Esophagus muscularis mucosa (tissue), 4 donors: ENCODE measurements at places on chromosomes 11 and 22. TPM values are rescaled to one million over a fixed set of nuclear protein-coding genes. Genes with fewer than 3 reads are reported as not detected.

CPT1A gene
- 36.1 TPM for total RNA-seq

OVCH2 gene
- total RNA-seq = not detected

OR52H1 gene
- not detected for total RNA-seq

ZP1 gene
- total RNA-seq = not detected

KRTAP5-10 gene
- total RNA-seq = not detected

GRM5 gene
- not detected for total RNA-seq

DRD2 gene
- 0.13 TPM for total RNA-seq

CALCB gene
- total RNA-seq = not detected

CD3D gene
- total RNA-seq = not detected

GLYATL1 gene
- not detected for total RNA-seq

SYNGR1 gene
- total RNA-seq = 29.4 TPM

SMC1B gene
- total RNA-seq = not detected

AIFM3 gene
- total RNA-seq = 1.7 TPM

SLC16A8 gene
- 0.29 TPM for total RNA-seq

DSCAML1 gene
- 1.8 TPM for total RNA-seq

GRCh38 chr22:26898946-26899605, 241.7 kb downstream of the MIAT start:
- DNase-seq = no peak

DNA sequence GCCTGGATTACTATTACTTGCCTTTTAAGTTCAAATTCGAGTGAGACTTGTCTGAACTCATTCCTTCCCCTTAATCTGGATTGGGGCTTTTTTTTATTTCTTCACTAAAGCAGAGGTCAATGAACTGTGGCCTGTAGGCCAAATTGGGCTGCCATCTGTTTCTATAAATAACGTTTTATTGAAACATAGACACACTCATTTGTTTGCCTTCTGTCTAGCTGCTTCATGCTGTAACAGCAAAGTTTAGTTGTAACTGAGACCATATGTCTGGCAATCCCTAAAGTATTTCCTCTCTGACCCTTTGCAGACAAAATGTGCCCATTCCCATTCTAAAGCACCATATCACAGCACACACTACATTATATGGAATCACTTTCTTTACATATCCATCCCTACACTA, 207.9 kb upstream of the ISX start:
- no peak for DNase-seq

GRCh38 chr11:2576111-2576510, 123.7 kb downstream of the KCNQ1OT1 start:
- DNase-seq = no peak

GRCh38 chr11:81005595-81005994, 1564.8 kb upstream of the TENM4 start:
- no peak for DNase-seq

GRCh38 chr11:88139865-88140264, 35.4 kb downstream of the RAB38 start:
- no peak for DNase-seq

DNA sequence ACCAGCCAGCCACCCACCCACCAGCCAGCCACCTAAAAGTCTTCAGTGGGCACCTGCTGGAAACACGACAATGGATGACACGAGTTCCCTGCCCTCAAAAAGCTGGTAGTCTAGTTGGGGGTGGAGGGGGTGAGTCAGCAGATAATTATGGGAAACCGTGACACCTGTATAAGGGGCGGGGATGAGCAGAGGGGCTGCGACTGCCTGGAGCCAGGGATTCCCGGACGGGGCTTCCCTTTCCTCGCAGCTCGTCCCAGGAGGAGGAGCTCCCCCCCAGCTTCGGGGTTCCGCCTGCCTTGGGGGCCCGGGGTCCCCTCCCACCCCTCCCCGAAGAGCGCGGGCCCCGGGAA, 2.3 kb upstream of the RTN4RL2 start:
- no peak for DNase-seq

GRCh38 chr11:117827521-117828511, 3.3 kb upstream of the FXYD2 start:
- no peak for DNase-seq

GRCh38 chr11:44868455-44869421, 81.9 kb downstream of the TP53I11 start:
- no peak for DNase-seq

- no peak for DNase-seq
Observed at GRCh38 chr11:69654660-69655478, 13.9 kb downstream of the CCND1 start.

- no peak for DNase-seq
Observed at GRCh38 chr11:33842236-33842915, 49.5 kb downstream of the LMO2 start.

- DNase-seq = no peak
Observed at GRCh38 chr11:86919557-86920210, 35.5 kb downstream of the FZD4 start.

DNA sequence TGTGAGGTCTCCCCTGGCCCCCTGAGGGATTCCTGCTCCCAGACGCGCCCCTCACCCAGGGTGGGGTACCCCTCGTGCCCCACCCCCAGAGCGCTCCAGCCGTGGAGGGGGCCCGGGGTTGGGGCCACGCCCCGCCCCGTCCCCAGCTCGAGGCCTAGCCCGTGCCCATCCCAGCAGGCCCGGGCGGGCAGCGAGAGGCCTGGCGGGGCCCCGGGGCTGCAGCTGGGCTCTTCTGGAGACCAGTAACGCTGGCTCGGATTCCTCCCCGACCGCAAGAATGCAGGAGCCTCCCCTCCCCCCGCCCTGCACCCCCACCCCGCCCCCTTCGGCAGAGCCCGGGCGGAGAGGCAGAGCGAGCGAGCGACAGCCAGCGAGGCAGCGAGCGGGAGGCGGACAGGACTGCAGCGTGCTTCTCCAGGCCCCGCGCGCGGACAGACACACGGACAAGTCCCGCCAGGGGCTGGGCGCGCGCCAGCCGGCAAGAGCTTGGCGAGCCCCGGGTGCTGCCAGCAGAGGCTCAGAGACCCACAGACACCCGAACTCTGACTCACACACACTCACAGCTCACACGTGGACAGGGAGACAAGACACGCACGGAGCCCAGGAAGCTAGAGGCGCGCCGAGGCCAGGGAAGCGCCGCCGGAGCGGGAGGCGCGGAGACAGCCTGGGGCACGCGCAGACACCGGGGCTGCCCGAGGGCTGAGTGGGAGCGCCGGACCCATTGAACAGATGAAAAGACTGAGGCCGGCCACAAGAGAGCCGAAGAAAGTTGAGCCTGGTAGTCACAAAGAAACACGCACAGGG, 15.2 kb downstream of the BCL9L start:
- no peak for DNase-seq

GRCh38 chr11:119668676-119669075, 60.3 kb downstream of the NECTIN1 start:
- DNase-seq = no peak

- DNase-seq = peak; percentile 14
Observed at GRCh38 chr22:30947816-30948454, 20.6 kb downstream of the MORC2 start.

DNA sequence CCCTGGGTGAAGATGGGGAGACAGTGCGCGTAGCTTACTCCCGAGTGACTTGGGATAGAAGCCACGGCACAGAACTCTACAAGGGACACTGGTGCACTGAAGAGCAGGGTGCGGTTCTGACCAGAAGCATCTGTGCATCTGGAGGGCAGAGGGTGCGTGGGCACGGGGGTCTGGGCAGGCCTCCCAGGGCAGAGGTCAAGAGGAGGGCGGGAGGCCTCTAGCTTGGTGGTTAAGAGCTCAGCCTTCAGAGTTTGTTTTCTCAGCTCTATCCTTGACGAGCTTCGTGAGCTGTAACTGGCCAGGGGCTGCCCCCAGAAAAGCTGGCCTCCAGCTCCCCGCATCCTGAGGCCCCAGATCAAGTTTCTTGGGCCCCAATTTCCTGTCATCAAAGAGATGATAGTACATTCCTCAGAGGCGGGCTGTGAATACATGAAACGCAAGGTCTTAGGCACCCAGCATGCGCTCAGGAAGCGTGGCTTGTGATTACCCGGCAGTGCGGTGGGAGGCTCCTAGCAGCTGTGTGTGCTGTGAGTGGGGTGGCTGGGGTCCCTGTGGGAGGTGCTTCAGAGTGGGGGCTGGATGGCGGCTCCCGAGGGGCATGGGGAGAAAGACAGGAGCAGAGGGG, 6.0 kb upstream of the BID start:
- DNase-seq = no peak

GRCh38 chr11:30585892-30586250, 282 bp downstream of the MPPED2 start:
- no peak for DNase-seq

- DNase-seq = no peak
Observed at GRCh38 chr22:26054841-26055605, 114.2 kb upstream of the SEZ6L start.

GRCh38 chr11:67278939-67279588, 10.0 kb upstream of the ANKRD13D start:
- no peak for DNase-seq

DNA sequence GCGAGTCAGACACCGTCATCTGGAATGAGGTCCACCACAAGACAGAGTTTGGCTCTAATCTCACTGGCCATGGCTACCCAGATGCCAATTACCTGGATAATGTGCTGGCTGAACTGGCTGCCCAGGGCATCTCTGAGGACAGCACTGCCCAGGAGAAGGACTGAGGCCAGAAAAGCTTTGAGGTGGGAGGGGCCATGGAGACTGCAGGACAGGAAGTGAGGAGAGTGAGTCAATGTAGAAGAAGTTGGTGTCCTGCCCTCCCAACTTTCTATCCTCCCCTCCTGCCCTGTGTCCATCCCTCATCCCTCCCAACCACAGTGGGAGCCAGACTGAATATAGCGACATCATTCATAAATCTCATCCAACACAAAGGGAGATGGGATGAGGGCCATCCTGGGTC, 8.0 kb downstream of the MPEG1 start:
- DNase-seq = no peak

DNA sequence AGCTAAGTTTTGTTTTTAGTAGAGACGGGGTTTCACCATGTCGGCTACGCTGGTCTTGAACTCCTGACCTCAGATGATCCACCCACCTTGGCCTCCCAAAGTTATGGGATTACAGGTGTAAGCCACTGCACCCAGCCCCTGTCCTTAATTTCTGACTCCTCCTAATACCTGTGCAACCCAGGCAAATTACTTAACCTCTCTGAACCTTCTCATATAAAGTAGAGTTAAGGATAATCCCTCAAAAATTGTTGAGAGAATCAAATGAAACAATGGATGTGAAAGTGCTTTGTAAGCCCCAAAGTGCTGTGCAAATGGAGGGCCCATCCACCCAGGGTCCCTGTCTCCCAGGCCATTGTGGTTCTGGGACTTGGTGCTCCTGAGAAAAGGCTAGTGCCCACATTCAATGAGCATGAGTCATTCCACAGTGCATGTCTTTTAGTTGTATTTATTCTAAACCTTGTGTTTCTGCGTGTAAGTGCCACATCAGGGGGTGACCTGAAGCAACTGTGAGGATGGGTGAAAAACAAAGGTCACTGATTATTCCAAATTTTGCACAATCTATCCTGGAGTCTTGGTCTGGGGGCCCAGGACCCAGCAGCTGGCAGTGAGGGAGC, 61.4 kb upstream of the PTPRJ start:
- no peak for DNase-seq

DNA sequence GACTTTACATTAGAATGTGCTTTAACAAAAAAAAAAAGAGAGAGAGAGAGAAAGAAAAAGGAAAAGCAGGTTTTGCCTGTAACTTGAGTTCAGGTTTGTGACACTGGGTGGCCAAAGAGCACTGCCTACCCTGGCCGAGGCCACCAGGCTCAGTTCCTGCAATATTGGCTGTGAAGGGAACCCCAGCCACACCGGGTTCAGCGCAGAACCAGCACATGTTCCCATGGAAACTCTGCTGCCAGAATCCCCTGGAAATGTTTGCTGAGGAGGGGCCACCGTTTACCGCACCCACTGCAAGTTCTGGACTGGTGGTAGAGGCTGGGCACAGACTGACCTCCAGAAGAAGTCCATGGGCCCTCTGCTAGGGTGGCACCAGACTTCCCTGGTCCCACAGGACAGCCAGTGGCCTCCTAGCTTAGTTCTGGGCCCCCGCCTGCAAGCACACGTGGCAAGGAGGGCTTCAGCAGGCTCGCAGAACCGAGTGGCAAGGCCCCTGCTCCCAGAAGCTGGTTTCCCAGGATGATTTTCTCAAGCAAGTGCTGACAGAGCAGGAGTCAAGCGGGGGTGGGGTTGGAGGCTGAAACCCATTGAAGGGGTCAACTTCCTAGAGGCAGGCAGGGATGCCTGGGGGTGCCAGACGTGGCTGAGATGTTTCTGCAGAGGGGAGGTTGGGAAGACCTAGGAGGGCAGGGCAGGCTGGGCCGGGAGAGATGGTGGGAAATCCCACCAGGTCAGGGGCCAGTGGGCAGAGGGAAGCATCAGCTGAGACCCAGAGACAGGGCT, 51.2 kb downstream of the NFAM1 start:
- no peak for DNase-seq

- DNase-seq = no peak
Observed at GRCh38 chr22:47051441-47052071, 289.1 kb downstream of the TBC1D22A start.

DNA sequence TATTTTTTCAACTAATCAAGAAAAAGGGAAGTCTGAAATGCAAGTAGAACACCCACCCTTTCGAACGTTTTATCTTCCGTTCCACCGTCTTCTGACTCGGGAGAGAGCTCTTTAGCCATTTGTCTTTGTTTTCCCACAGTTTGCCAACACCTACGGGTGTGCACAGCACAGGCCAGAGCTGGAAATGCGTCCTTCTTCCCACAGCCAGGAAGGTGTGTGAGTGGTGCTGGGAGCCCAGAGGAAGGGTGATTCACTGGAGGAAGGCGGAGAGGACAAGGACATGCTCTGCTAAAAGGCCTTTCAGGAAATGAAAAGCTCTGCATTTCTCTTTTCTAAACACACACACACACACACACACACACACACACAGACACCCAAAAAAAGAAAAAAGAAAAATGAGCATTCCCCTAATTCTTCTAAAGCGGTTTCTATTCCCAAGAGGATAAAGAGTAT, 18.5 kb downstream of the ENDOD1 start:
- DNase-seq = no peak

GRCh38 chr22:22242488-22242887, 2.1 kb upstream of the VPREB1 start:
- peak; percentile 89 for DNase-seq

GRCh38 chr22:42062506-42063170, 8.0 kb downstream of the NAGA start:
- DNase-seq = no peak

DNA sequence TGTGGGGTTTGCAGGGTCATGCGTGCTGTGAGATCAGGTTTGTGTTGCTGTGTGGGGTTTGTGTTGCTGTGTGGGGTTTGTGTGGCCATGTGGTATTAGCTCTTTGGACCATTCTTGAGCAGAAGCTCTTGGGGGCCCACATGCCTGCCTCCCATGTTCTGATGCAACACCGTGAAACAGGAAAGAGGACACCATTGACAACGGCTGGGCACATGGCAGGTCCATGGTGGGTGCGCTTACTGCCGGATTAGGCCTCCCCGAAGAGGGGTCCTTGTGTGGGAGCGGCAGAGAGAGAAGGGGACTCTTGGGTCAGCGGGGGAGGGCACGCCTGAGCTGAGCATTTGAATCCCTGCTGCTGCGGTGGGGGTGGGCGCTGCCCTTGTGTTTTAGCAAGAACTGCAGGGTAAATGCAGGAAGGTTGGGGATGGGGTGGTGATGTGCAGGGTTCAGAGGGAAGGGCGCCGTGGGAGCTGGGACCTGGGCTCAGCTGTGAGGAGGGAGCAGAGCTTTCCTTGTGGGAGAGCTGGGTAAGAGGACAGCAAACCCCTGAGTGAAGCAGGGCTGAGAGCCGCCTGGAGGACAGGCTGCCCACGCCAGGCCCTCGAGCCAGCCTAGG, 361.5 kb downstream of the TBC1D22A start:
- no peak for DNase-seq

- no peak for DNase-seq
Observed at GRCh38 chr11:131228378-131228777, 142.0 kb upstream of the NTM start.
